Type B pancreatic cell (in vitro differentiated cells): ENCODE measurements at places on chromosomes 16 and 17. TPM values are rescaled to one million over a fixed set of nuclear protein-coding genes. Genes with fewer than 3 reads are reported as not detected.

DNA sequence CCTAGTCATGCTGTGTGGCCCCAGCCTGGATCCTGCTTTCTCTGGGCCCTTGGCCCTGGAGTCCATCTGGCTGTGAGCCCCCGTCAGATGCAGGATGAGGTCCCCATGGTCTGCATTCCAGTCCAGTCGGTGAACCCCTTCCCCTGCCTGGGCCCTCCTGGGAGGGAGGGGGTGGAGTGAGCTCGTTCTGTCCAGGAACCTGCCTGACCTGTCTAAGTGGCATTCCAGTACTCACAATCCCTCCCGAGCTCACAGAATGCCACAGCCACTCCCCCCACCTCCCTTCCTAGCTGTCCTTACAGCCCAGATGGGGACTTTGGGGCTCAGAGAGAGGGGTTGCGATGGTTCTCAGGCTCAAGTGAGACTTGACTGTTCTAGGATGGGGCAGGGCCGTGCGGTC is 15.5 kb downstream of the SPNS2 start:
- DNase-seq, result no peak

Gene KRTAP4-6
- total RNA-seq, result not detected in 2 replicates

- DNase-seq, result no peak
These were observed 40.5 kb downstream of the ANKRD11 start for GRCh38 chr16:89449726-89450335.

Gene CMC2
- total RNA-seq, result 53.2 and 59.8 TPM in 2 replicates

GRCh38 chr17:45292696-45293412 is 24.0 kb downstream of the MAP3K14 start:
- no peak for DNase-seq

DNA sequence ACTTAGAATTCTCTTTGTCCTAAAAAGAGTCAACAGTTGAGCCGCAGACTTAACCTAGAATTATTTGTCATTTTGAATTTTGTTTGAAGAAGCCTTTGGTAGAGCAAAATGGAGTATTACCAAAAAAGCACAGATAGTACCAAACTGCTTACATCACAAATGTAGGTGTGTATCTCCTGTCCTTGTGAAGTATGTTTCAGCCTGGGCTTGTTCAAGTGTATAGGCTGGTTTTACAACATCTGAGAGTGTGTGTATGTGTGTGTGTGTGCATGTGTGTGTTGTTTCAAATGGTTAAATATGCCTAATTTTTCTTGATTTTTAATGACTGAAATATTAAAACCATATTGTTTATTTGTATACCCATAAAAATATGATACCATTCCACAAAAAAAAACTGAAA is 188.7 kb upstream of the AXIN2 start:
- no peak for DNase-seq

- DNase-seq, result no peak
These were observed 20.4 kb downstream of the CDR2 start for GRCh38 chr16:22353933-22354541.

DNA sequence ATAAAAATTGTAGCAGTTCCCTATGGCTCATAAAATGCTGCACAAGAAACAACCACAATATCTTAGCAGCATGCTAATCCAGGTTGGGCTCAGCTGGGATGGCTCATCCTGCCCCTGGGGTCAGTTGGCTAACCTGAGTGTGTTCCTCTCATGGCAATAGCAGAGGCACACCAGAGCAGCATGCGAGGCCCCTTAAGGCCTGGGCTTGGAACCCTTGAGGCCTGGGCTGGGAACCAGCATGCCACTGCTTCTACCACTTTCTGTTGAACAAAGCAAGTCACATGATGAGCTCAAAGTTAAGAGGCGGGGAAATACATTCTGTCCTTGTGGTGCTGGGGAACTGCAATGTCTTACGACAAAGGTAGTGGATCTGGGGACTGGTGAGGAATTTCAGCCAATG is 154.4 kb upstream of the FOXF1 start:
- no peak for DNase-seq
